Spinal cord (tissue), 10 donors: ENCODE measurements at places on chromosomes 11 and 22. TPM values are rescaled to one million over a fixed set of nuclear protein-coding genes. Genes with fewer than 3 reads are reported as not detected.

DNA sequence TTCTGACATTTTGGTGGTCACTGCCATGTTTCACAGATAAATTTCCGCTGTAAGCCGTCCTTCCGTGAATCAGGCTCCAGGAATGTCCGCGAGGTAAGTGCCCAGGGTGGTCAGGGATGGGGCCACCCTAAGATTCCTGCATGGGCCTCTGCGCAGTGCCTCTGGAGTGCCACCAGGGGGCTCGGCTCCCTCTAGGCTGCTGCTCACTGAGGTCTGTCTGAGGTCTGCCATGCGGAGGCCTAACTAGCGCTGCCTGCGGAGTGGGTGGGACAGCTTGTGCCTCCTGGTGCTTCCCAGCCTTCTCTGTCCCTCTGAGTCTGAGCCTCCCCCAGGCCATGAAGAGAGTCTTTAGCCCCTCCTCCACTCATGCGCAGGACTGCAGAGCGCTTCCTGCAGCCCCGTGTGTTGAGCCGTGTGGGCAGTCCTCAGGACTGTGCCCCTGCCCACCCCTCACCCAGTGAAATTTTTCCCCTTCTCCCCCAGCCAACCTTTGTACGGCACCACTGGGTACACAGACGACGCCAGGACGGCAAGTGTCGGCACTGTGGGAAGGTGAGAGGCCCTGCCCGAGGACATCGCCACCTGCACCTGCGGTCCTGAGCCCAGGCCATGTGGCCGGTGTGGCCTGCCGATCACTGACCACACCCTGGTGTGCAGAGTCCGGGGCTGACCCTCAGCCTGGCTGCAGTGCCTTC lies 11.9 kb upstream of the MDK start:
- H3K27ac ChIP-seq, result no peak overlapping the region
- H3K4me3 ChIP-seq, result no peak overlapping the region
- peak; percentile 73 for DNase-seq
- peaks cover 86% of the 10 kb centered on the region for H3K36me3 ChIP-seq

GRCh38 chr11:111942829-111943228 lies 5.7 kb downstream of the DIXDC1 start:
- H3K36me3 ChIP-seq, result no peaks in the 10 kb centered on the region
- no peak overlapping the region for H3K27ac ChIP-seq
- peaks cover 23% of the 10 kb centered on the region for H3K4me1 ChIP-seq
- H3K4me3 ChIP-seq, result no peak overlapping the region
- H3K27me3 ChIP-seq, result no peaks in the 10 kb centered on the region

DNA sequence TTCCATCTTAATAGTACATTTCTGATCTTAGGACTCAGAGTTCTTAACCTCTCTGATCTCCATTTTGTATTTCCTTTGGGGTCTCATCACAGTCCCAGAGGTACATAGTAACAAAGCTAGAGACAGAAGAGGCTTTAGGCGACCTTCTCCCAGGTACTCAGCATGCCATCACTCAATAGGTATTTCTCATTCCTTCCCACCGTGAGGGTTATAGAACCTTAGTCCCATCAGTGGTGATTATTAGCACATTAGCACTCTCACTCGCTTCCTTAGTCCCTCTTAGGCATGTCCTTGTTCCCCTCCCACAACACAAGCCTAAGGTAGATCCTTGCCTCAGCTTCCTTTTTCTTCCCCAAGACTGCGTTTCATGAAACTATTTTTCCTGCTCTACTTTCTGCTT lies 14.7 kb downstream of the SWAP70 start:
- H3K4me3 ChIP-seq, result no peak overlapping the region
- H3K36me3 ChIP-seq, result no peaks in the 10 kb centered on the region
- DNase-seq, result no peak
- H3K27ac ChIP-seq, result no peak overlapping the region
- H3K4me1 ChIP-seq, result peaks cover 6% of the 10 kb centered on the region

- H3K36me3 ChIP-seq, result no peaks in the 10 kb centered on the region
- no peak overlapping the region for H3K4me3 ChIP-seq
- H3K4me1 ChIP-seq, result no peaks in the 10 kb centered on the region
- H3K27me3 ChIP-seq, result no peaks in the 10 kb centered on the region
- no peak for DNase-seq
These were observed 44.7 kb upstream of the CAPRIN1 start for GRCh38 chr11:34006876-34007275.

DNA sequence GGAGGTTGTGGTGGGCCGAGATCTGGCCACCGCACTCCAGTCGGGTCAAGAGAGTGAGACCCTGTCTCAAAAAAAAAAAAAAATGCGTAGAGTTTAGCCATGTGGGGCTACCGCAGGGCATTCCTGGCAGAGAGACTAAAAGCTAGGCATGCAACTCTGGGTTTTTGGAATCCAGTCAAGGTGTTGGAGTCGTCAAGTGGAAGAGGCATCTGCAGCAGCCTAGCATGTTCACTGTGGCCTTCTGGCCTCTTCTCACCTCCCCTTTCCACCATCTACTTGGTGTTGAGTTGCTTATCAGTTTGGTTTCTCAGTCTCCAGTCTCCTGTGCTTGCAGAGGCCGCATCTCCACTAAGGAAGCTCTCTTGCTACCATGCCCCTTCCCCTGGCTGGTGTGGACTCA lies 572.5 kb downstream of the NTM start:
- H3K4me1 ChIP-seq, result peaks cover 18% of the 10 kb centered on the region
- DNase-seq, result no peak
- no peaks in the 10 kb centered on the region for H3K36me3 ChIP-seq
- no peak overlapping the region for H3K27ac ChIP-seq
- no peak overlapping the region for H3K4me3 ChIP-seq

DNA sequence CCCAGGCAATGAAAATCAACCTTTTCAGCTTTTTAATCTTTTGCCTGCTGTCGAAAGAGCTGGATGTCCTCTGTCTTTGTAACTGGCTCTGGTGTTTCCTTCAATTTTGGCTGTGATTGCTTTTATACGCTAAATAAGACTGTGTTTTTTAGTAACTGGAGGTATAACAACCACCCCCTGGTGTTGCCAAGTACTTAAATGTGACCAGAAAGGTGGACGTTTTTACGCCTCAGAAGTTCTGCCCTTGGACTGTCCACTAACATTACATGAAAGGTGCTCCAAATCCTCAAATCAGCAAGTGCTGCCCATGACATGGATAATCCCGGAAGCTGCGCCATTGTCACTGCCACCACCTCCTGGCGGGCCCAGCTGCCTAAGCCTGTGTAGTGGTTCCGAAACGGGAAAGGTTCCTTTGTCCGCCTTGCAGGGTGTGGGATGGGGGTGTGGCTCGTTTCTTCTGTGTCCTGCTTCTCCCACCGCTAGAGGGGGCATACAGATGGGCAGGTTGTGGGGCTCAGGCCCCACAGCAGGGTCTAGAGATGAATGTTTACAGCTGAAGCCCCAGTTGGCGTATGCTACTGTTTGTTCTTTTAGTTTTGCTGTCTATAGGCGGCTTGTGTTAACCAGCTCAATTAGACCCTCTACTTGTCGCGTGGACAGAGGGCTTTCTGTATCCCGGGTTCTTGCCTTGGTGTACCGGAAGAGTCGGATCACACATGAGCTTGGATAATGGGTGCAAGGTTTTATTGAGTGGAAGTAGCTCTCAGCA lies 82.2 kb upstream of the SEPTIN5 start:
- no peak for DNase-seq
- no peaks in the 10 kb centered on the region for H3K36me3 ChIP-seq
- H3K27me3 ChIP-seq, result no peaks in the 10 kb centered on the region
- peaks cover 17% of the 10 kb centered on the region for H3K4me1 ChIP-seq

GRCh38 chr11:58968251-58968711 lies 29.0 kb downstream of the GLYATL1 start:
- peaks cover 6% of the 10 kb centered on the region for H3K4me1 ChIP-seq
- H3K36me3 ChIP-seq, result no peaks in the 10 kb centered on the region

GRCh38 chr11:92770419-92770818 lies 199.0 kb upstream of the MTNR1B start:
- H3K4me3 ChIP-seq, result no peak overlapping the region
- no peaks in the 10 kb centered on the region for H3K27me3 ChIP-seq
- no peak for DNase-seq
- no peaks in the 10 kb centered on the region for H3K36me3 ChIP-seq

DNA sequence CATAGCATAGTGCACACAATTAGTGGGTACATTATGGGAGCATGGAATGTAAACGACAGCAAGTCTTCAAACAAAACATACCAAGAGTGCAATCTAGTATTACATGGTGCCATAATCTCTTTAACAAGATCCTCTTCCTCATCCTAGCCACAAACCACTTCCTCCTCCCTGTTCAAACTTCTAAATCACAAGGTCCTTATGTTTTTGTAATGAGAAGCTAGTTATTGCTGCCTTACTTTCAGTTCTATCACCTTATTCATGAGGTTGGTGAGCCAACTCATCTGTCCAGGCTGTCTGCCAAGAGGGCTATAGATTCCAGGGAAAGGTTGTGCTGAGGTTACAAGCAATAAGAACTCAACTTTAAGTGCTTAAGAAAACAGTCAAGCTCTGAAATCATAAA lies 195.4 kb upstream of the ARHGAP20 start:
- peaks cover 3% of the 10 kb centered on the region for H3K4me1 ChIP-seq
- no peak overlapping the region for H3K27ac ChIP-seq
- H3K36me3 ChIP-seq, result no peaks in the 10 kb centered on the region
- H3K27me3 ChIP-seq, result no peaks in the 10 kb centered on the region
- no peak overlapping the region for H3K4me3 ChIP-seq
- DNase-seq, result no peak

The OR10D3 gene
- not detected for total RNA-seq

The RNH1 gene
- total RNA-seq, result 119 TPM

The PARVB gene
- 19.8 TPM for total RNA-seq

The STX3 gene
- total RNA-seq, result 10.1 TPM
